Gastrocnemius medialis (tissue), 4 donors: ENCODE measurements at places on chromosomes 16 and 17.

DNA sequence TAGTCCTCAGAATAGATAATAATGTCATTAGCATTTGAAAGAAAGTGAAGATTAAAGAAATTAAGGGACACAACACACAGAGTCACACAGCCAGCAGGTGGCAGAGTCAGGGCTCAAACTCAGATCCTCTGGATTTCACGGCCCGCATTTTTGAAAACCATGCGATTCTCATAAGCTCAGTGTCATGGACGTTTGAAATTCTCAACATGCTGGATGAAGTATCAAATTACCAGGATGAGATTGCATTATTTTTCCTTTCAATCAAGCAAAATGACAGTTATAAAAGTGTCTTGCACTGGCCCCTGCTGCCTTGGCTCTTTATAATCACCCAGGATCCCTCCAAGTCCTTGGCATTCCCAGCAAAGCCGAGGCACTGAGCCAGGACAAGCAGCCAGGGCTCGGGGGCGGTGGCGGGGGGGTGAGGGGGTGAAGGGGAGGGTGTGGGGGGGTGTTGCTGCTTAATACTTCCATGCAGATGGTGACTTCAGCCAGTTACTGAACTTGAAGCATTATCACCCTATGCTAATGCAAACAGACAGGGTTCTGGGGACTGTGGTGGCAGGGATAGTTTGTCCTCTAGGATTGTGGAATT, 6.6 kb upstream of the BMERB1 start:
- peak; percentile 33 for DNase-seq

DNA sequence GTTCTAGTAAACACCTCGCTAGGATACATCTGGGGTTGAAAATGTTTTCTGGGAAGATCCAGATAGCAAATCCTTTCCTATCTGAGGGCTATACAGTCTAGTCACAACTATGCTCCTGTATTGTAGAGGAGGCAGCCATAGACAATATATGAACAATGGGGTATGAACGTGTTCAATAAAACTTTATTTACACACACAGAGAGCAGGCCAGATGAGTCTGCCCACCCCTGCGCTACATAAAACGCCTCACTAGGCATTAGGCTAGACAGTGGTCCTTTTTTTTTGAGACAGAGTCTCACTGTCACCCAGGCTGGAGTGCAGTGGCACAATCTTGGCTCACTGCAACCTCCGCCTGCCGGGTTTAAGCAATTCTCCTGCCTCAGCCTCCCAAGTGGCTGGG, 11.1 kb downstream of the USP36 start:
- no peak for DNase-seq

GRCh38 chr17:27323538-27324215, 29.8 kb downstream of the WSB1 start:
- DNase-seq, result peak; percentile 65

DNA sequence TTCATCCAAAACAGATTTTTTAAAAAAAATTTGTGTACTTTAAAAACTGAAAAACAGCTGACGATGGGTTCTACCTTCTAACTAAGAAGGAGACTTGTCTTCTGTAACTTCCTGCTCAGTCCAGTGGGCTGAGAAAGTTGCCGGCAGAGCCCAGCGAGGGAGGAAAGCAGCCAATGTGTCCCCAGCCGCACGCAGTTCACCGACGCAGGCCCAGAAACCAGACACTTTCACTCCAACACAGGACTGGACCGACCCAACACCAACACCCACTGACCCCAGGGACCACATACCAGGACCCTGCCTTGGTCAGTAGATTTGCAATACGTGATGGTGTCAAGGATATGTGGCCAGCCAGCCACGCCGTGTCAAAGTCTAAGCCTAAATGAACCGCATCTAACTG, 25.6 kb downstream of the TRAP1 start:
- DNase-seq, result no peak

- DNase-seq, result no peak
Measured at GRCh38 chr17:27868565-27868964, 24.6 kb downstream of the LYRM9 start.

- no peak for DNase-seq
Measured at GRCh38 chr16:7912132-7912531, 579.5 kb downstream of the RBFOX1 start.

DNA sequence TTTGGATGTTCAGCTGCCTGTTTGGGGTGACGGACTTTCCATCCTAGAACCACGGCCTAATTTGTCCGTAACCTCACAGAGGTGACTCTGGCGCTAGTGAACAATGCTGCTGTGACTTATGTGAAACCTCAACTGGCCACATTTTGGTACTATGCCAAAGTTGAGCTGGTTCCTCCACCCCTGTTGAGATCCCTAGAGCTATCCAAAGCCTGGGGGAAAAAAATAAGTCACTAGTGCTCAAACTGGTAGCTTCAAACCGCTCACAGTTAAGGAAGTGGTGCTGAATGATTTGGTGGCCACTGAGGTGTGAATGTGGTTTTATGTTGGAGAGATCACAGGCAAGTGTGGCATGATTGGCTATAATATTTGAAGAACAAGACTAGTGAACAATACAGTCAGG, 11.3 kb upstream of the TUBG2 start:
- DNase-seq, result no peak

GRCh38 chr16:11326084-11326736, 19.0 kb upstream of the RMI2 start:
- DNase-seq, result peak; percentile 26

DNA sequence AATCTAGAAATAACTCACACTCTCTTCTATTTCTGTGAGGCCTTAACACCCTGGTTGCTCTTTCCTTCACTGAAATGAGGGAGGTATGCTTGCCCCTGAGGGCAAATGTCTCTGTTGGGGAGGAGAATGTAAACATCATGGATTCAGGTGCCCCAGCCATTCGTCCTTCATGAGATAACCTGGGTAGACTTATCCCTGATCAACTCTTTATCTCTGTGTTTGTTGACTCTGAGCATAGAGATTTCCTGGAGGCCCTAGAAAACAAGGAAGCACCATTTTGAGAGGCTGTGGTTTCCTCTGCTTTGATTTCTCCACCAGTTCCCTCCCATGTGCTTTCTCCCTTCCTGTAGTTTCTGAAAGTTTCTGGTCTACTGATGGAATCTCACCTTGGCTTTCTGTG, 77.3 kb downstream of the PHKB start:
- no peak for DNase-seq

DNA sequence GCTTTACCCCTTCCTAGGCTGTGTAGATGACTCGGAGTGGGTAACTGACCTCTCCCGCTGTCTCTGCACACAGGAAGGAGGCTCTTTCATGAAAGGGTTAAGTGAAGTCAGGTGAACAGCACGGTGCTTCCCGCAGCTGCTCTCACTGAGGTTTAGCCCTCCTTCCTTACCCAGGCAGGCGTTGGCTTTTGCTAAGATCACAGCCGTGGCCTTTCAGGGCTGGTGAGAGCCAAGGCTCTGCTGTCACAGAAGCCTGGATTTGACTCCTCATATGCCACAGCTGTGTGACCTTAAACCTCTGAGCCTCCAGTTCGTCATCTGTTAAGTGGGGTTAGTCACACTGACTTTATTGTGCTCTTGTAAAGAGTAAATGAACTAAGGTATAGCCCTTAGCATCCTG, 90.9 kb upstream of the PLCG2 start:
- no peak for DNase-seq

GRCh38 chr17:51287412-51287811, 27.1 kb downstream of the UTP18 start:
- no peak for DNase-seq

DNA sequence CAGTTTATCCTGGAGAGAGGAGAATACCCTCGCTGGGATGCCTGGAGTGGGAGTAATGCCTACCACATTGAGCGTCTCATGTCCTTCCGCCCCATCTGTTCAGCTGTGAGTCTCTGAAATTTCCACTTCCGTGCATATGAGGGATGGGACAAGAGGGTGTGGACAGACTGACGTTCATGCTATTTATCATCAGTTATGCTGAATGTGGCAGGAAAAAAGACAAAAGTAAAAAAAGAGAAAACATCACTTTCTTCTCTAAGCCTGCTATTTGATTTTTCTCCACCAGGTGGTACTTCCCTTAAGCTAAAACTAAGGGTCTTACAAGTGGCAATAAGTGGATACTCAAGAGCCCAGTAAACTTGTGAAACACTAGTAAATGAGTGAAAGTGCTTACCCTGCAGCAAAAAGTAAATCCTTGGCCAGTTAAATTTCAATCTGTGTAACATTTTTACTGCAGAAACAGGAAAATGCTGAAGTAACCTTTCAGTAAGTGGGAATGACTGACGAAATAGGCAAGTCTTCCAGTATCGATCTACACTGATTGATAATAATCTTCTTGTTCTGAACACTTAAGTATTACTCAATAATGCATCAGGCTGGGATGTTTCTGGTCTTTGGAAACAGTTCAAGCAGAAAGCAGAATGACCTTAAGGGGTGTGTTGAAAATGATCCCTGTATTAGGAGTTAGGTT, 5.6 kb downstream of the CRYBA1 start:
- DNase-seq, result no peak

DNA sequence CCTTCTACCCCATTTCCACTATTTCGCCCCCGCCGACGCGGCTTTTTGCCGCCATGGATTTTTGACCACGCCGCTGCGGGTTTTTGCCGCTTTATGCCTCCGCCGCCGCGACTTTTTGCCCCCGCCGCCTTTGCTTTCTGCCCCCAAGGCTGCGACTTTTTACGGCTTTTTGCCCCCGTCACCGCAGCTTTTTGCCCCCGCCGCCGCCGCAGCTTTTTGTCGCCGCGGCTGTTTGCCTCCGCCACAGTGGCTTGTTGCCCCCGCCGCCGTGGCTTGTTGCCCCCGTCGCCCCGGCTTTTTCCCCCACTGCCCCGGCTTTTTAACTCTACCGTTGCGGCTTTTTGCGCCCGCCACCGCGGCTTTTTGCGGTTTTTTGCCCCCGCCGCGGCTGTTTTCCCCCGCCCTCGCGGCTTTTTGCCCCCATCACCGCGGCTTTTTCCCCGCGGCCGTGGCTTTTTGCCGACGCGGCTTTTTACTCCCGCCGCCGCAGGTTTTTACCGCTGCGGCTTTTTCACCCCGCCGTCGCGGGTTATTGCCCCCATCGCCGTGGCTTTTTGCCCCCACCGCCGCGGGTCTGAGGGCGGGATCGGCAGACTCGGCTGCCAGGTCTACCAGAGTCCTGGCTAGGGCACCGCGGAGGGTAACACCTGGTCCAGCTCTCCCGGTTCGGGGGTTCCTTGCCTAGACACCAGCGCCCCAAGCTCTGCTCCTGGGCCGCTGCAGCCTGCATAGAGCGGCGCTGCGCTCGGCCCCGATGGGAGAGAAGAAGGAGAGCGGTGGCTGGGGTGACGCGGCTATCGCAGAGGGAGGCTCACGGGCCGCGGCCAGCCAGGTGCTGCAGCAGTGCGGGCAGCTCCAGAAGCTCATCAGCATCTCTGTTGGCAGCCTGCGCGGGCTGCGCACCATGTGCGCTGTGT, 562.7 kb upstream of the WSB1 start:
- no peak for DNase-seq

DNA sequence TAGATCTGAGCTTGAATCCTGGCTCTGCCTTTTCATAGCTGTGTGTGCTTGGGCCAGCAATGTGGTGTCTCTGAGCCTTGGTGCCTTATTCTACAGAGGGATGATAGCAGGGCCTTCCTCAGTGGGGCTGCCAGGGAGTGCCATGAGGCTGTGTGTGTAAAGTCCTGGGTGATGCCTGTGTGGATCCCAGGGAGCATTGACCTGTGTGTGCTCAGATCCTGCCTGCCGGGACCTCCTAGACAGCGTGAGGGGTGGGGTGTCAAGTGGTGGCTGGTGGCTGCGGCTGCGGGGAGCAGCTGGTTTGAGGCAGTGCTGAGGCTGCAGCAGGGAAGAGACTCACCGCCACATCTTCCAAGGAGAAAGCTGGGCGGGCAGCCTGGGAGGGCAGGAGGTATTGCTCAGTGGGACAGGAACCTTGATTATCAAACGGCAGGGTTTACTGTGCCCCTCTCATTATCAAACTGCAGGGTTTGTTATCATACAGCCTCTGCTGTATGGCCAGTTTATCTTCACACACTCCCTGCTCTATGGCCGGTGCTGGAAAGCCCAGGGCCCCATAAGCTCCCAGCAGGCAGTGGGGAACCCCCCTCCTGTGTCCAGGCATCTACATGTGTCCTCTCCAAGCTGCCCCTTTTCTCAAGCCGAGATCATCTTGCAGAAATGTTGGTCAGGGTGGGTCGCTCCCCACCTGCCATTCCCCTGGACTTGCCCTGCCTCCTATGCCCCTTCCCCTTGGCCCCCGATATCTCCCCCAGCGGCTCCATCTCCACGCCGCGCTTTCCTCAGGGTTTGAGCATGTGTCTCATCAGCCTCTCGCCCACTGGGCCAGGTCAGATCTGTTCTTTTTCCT, 3.1 kb upstream of the ADCY7 start:
- no peak for DNase-seq

DNA sequence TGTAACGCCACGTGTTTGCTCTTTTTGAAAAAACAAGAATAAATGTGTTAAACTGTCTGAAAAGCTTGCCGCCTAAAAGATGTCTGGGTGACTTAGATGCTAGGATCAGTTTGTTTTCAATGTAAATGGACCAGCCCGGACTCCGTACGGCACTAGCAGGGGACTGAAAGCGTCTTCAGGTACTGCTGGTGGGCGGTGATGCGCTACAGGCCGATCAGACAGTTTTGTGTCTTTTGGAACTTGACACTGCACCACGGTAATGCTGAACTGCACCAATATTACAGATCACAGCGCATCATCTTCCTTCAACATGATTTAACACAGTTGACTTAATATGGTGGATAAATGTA, 727 bp upstream of the MBTPS1 start:
- no peak for DNase-seq

DNA sequence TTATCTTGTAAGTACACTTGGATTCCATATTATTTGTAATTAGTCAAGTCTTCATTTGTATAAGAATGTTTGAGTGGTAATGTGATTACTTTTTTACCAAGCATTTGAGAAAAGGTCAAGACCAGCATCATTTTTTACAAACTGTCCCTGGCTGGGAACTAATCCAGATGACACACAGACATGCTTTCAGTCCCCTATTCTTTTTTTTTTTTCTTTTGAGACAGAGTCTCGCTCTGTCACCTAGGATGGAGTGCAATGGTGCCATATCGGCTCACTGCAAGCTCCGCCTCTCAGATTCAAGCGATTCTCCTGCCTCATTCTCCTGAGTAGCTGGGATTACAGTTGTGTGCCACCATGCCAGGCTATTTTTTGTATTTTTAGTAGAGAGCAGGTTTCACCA, 4.5 kb downstream of the DERL2 start:
- no peak for DNase-seq

- no peak for DNase-seq
Measured at GRCh38 chr16:55035029-55035428, 104.4 kb downstream of the IRX5 start.

GRCh38 chr17:18203308-18203707, 19.7 kb downstream of the ALKBH5 start:
- no peak for DNase-seq

DNA sequence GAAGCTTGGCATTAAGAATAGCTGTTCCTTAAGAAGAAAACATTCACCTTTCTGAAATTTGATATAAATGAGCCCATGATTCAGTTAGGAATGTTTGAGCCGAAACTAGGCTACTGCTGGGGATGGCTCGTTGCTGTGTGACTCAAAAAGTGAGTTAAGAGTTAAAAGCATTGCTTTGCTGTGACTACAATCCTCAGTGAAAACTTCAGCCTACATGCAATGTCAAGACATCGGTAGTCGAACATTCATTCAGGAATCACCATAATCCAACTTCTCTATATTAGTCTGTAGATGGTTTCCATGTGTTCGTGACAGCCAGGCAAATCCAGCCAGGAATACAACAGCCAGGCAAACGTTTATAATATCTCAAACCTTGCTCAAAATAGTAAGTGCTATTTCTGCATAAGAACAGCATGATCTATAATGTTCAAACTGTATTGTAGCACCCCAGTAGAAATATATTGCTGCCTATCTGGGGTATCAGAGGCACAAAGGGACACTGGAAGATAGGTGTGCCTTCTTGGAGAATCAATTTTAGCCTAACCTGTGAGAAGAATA, 1225.1 kb downstream of the CDH8 start:
- DNase-seq, result no peak
